Activated CD4-positive, alpha-beta T cell treated with anti-CD3 and anti-CD28 coated beads for 36 hours (primary cell): ENCODE measurements at places on chromosomes 4 and X. TPM values are rescaled to one million over a fixed set of nuclear protein-coding genes. Genes with fewer than 3 reads are reported as not detected.
A peak's percentile ranks its signal among the peaks of the same experiment; 100 is the strongest.

DNA sequence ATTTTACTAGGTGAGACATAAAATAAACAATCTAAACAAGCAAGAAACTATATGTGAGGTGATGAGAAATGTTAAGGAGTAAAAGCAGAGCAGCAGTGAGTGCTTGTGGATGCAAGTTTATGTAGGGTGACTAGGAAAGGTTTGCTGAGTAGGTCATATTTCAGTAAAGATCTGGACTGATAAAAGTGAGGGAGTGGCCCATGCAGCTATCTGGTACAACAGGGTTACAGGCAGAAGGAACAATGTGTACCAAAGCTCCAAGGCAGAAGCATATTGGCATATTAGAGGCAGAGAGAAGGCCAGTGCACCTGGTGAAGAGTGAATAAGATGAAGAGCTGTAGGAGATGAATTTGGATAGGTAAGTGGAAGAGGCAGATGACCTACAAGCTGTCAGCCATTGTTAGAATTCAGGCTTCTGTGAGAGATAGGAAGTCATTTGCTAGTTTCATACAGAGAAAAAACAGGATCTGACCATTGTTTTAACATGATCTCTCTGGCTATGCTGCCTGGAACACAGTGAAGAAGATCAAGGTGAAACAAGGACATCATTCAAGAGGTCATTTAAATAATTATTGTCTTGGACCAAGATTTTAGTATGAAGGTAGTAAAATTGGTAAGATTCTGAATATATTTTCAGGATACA is 274.6 kb downstream of the ANKRD50 start:
- H3K27me3 ChIP-seq = no peaks in the 10 kb centered on the region
- H3K36me3 ChIP-seq = no peaks in the 10 kb centered on the region
- no peaks in the 10 kb centered on the region for H3K4me1 ChIP-seq
- H3K27ac ChIP-seq = no peak overlapping the region
- no peak for DNase-seq

DNA sequence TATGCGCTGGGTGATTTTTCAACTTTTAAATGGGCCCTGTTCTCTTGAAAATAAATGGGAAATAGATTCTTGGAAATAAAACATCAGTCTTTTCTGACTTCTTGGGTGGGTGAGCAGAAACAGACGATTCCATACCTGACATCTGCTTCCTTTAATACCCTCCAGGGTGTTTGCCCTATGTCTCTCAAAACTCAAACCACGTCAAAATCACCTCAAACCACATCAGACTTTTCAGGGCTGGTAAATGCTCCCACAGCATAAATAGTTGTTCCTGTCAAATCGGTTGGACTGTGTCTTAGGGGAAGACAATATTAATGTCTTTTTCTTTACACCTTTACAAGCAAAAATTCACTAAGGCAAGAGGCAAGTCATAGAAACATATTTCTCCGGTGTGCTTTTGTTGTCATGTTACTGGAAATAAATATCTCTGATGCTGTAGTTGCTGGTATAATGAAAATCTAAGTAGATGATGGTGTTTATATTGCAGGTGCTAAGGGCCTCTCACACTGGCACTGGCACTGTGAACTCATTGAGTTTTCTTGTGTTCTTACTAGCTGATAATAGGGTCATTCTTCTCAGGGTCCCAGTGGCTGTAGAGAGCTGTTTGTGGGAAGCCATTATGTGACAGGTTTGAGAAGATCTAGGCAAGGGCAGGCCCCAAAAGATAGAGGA is 380.4 kb downstream of the RAPGEF2 start:
- H3K36me3 ChIP-seq = no peaks in the 10 kb centered on the region
- peaks cover 9% of the 10 kb centered on the region for H3K27me3 ChIP-seq
- no peak for DNase-seq
- H3K27ac ChIP-seq = no peak overlapping the region

- H3K27ac ChIP-seq = no peak overlapping the region
- H3K4me1 ChIP-seq = no peaks in the 10 kb centered on the region
- H3K36me3 ChIP-seq = no peaks in the 10 kb centered on the region
These were observed 142.0 kb downstream of the RBMX2 start for GRCh38 chrX:130543603-130544325.

DNA sequence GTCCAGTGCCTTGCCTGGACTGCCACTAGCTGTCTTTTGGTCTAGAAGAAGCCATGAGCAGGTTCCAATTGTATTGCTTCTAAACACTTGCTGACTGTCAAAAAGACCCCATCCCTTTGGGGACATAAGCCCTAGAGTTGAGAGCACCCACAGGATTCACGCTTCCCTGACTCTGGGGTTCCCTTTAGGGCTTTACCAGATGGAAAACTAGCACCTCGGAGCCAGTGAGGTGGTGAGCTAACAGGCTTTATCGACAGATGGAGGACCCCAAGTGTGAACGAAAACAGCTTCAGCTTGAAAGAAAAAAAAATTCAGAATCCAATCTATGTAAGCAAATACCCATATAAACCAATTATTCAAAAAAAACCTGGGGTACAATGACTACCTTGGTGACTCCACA is 90.8 kb downstream of the NAA11 start:
- DNase-seq = no peak
- peaks cover 5% of the 10 kb centered on the region for H3K27me3 ChIP-seq
- no peak overlapping the region for H3K27ac ChIP-seq
- no peak overlapping the region for H3K4me3 ChIP-seq
- no peaks in the 10 kb centered on the region for H3K4me1 ChIP-seq

GRCh38 chr4:11098461-11098860 is 330.2 kb downstream of the HS3ST1 start:
- peaks cover 5% of the 10 kb centered on the region for H3K4me1 ChIP-seq
- H3K4me3 ChIP-seq = no peak overlapping the region
- no peaks in the 10 kb centered on the region for H3K27me3 ChIP-seq
- DNase-seq = no peak
- H3K27ac ChIP-seq = no peak overlapping the region
- H3K36me3 ChIP-seq = no peaks in the 10 kb centered on the region

- no peaks in the 10 kb centered on the region for H3K36me3 ChIP-seq
- no peak for DNase-seq
- no peaks in the 10 kb centered on the region for H3K27me3 ChIP-seq
- no peak overlapping the region for H3K27ac ChIP-seq
- H3K4me3 ChIP-seq = no peak overlapping the region
These were observed 283.0 kb downstream of the GASK1B start for GRCh38 chr4:157889788-157890187.

DNA sequence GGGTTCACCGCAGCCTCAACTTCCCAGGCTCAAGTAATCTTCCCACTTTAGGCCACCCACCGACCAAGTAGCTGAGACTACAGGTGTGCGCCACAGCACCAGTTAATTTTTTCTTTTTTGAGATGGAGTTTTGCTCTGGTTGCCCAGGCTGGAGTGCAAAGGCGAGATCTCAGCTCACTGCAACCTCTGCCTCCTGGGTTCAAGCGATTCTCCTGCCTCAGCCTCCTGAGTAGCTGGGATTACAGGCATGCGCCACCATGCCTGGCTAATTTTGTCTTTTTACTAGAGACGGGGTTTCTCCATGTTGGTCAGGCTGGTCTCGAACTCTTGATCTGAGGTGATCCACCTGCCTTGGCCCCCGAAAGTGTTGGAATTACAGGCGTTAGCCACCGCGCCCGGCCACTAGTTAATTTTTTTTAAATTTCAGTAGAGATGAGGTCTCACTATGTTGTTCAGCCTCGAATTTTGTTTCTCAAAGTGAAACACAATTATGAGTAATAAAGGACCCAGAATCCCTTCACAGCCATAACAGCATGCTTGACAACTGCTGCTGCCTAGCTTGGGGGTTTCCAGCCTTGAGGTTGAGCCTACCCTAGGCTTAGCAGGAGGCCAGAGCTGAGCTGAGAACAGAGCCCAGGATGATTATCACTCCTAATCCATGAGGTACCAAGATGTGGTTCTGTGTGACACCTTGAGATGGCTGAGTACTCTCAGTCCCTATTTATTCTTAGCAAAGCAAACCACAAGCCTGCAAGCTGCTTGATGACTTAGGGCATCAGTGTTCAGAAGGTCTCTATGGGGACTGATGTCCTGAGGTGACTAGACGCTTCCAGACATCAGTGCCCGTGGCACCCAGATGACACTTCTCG is 41.6 kb upstream of the NKRF start:
- peaks cover 36% of the 10 kb centered on the region for H3K36me3 ChIP-seq
- H3K27me3 ChIP-seq = no peaks in the 10 kb centered on the region
- H3K4me1 ChIP-seq = peaks cover 36% of the 10 kb centered on the region
- peak overlapping the region; percentile 32 for H3K4me3 ChIP-seq
- H3K27ac ChIP-seq = peak overlapping the region; percentile 91

DNA sequence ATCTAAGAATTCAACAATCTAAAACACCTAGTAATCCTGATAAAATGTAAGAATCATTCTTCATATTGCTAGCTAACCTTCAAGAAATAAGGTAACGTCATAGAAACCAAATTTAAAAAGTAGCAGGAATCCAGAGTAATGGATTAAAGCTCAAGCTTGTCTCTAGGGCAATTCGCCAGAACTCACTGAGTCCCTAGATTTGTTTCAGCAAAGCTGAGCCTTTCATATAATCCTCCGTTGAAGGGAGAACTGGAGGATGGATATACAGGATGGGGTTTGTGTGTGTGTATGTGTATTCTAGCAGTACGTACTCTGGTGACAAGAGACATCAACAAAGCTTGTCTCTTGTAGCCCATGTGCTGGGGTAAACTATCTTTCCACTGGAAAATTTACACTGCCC is 2173.5 kb upstream of the AGA start:
- no peaks in the 10 kb centered on the region for H3K36me3 ChIP-seq
- H3K4me1 ChIP-seq = no peaks in the 10 kb centered on the region
- H3K4me3 ChIP-seq = no peak overlapping the region
- H3K27ac ChIP-seq = no peak overlapping the region
- H3K27me3 ChIP-seq = no peaks in the 10 kb centered on the region

The RBM3 gene
- 202 TPM for total RNA-seq

The INTU gene
- total RNA-seq = 0.50 TPM

The XAGE1A gene
- not detected for total RNA-seq

The DIAPH2 gene
- total RNA-seq = 12.4 TPM

The PDCL2 gene
- not detected for total RNA-seq

The UGT8 gene
- total RNA-seq = 0.14 TPM

The EBP gene
- total RNA-seq = 137 TPM

The CT45A2 gene
- not detected for total RNA-seq

The TCEAL7 gene
- total RNA-seq = not detected
